LNCaP clone FGC (cell line): ENCODE measurements at places on chromosomes 7 and 10.
A peak's percentile ranks its signal among the peaks of the same experiment; 100 is the strongest.

- DNase-seq, result peak; percentile 32
Measured at GRCh38 chr10:70887804-70888800, at the start of gene PCBD1. TSS of gene PCBD1 (minus strand) at chr10:70888565. CDS start at chr10:70888533, 32 bp downstream.

DNA sequence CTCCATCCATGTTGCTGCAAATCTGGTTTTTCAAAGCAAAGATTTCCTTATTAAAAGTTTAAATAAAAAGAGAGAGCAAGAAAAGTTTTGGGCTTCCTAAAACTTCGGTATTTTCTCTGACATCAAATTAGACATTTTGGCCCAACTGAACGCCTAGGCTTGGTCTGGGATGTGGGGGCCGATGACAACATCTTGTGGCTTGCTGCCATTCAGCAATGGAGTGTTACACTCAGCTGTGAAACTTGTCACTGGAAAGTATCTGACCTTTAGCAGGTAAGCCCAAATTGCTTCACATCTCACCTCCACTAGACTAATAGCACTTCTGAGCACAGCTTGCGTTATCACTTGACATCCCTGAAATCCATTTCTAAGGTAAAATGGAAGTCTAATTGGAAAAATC, 320.6 kb downstream of the GATA3 start:
- no peak for DNase-seq

GRCh38 chr10:16521311-16522016, at the start of gene C1QL3:
TSS of gene C1QL3 (minus strand) at chr10:16521879. CDS start at chr10:16521065, 814 bp downstream.
- no peak for DNase-seq

GRCh38 chr10:68301790-68302502, 29.9 kb upstream of the HNRNPH3 start:
- peak; percentile 59 for DNase-seq

DNA sequence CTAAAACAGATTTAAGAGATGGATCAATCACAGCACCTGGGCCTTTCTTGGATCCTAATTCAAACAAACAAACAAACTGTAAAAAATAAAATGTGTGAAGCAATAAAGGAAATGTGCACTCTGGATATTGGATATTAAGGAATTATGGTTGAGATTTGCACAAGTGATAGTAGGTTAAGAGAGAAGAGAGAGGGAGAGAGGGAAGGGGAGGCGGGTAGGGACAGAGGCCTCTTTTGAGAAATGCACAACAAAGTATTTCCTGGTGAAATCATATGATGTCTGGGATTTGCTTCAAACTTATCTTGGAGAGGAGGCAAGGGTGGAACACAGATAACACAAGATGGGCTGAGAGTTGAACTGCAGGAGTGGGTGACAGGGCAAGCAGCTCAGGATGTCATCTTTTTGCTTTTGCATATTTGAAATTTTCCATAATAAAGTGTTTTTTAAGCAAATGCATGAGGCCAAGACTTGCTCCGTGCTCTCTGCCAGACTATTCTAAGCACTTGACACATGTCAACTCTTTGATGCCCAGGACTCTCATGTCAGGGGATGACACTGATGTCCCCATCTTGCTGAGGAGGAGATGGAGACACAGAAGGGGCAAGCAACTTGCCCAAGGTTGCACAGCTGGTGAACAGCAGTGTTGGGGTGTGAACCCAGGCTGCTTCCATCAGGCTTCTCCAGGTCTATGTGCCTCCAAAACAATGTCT, 9.1 kb upstream of the AEBP1 start:
- DNase-seq, result peak; percentile 8

DNA sequence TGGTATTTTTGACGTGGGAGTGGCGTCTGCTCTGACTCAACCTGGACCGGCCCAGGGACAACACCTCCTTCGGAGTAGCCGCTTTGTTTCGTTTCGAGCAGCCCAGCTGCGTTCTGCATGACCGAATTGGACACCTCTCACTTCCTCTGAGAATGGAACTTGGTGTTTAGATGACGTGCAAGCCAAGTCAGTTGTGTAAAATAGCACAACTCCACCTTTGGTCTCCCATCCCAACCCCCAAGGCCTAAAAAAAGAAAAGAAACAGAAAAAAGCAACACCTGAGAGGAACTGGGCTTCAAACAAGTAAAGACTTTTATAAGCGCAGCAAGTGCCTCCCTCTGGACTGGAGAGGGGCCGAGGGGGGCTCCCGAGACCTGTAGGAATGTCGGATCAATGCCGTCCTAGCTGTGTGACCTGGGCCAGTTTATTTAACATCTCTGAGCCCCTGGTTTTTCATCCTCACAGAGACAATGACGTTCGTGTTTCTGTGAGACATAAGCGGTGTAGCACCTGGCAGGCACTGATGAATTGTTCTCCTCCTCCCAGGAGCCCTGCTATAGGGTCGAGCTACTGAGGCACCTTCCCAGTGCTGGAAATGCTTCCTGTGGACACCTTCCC, 52.0 kb upstream of the SMNDC1 start:
- DNase-seq, result no peak

- DNase-seq, result no peak
Measured at GRCh38 chr10:97277551-97277950, 14.9 kb downstream of the ARHGAP19 start.

DNA sequence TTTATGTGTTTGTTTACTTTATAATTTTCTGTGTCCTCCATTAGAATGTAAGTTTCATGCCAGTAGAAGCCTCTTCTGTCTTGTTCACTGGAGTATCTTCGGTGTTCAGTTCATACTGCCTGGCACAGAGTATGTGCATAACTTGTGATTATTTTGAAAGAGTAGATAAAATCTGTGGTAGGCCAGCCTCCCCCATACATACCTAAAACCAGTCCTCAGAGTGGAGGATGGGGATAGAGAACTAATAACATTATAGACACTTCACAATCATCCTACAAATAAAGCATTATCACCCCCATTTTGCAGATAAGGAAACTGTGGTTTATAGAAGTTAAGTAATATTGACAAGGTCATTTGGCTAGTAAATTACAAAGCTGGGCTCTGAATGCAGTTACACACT, 28.0 kb downstream of the VIM start:
- DNase-seq, result no peak

DNA sequence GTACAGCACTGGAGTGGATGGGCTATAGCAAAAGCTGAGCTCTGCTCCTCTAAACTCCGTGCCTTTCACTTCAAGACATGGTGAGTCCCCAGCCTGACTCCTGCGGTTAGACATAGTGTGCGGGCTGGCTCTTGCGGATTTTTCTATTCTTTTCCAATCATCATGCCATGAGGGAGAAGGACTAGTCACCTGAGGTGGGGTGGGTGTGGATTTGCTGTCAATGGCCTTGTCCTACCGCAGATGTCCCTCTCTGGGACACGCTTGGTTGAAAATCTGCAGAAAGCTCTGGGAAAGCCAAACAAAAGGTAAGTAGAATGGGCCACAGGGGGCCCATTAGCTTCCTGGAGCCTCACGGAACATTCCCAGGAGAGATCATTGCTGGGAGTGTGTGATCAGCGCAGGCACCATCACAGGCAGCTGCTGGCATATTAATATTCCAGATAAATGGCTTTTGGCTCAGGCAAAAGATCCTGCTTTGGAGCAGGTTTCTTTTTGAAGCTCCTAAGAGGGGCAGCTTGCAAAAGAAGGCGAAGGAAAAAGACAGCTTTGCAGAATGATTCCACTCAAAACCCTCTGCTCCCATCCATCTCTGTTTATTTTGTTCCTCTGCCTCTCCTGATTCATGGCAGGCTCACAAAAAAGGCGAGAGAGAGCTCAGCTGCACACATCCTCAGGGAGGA, 509.0 kb upstream of the ZMIZ1 start:
- DNase-seq, result no peak

DNA sequence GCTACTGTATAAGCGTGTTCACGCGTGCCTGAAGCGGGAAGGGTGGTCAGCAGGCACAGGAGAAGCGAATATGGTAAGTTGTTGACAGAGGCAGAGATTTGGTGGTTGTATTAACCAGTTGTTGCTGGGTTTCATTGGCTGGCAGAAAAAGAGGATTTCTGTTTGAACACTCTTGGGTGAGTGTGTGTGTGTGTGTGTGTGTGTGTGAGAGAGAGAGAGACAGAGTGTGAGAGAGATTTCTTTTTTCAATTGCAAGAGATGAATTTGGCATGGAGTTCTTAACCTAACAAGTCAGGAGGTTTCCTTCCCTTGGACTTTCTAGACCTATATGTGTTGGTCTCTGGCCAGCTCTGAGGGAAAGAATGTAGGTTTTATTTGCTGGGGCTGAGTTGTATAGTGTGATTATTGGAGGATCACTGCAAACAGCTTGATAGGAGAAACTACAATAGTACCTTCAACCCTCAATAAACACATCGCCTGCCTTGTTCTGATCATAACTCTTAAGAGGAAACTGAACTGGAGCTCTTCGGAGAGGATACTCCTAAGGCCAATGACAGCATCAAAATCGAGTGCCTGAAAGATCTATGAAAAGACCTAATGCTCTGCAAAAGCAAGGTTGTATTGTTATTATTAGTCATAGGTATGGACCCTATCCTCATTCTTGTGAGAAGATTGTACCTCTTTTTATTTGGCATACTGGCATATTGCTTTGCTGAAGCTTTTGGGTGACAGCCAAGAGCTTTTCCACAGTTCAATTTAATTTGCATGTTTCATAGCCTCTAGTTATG, 1.2 kb downstream of the MCU start:
- DNase-seq, result no peak

DNA sequence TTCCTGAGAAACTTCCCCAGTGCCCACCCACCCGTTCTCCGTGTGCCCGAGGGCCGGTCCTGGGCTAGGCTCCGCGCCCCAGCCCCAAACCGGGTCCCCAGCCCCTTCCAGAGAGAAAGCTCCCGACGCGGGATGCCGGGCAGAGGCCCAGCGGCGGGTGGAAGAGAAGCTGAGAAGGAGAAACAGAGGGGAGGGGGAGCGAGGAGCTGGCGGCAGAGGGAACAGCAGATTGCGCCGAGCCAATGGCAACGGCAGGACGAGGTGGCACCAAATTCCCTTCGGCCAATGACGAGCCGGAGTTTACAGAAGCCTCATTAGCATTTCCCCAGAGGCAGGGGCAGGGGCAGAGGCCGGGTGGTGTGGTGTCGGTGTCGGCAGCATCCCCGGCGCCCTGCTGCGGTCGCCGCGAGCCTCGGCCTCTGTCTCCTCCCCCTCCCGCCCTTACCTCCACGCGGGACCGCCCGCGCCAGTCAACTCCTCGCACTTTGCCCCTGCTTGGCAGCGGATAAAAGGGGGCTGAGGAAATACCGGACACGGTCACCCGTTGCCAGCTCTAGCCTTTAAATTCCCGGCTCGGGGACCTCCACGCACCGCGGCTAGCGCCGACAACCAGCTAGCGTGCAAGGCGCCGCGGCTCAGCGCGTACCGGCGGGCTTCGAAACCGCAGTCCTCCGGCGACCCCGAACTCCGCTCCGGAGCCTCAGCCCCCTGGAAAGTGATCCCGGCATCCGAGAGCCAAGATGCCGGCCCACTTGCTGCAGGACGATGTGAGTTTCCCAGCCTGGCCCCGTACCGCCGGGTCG, at the start of gene SCD:
Gene SCD, plus strand, starts transcription at position 469 of the 803 bp plus-strand sequence. Its CDS starts 272 bp downstream, at position 741.
- peak; percentile 81 for DNase-seq

DNA sequence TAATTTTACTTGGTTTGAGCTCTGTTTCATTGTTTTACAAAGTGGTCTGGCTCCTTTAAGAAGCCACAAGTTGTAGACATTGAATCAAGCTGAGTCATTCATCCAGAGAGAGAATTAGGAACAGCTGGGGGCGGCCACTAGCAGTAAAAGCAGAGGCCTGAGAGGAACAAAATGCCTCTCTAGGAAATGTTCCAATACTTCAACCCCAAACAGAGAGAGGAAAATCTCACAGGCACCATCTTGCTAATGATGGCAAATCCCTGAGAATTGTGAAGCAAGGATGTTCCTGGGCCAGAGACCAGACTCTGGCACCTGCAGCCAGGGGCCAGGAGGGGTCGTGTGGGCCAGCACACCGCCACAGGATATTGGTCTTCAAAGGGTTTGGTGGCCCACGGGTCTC, 26.5 kb upstream of the TRIL start:
- DNase-seq, result no peak

DNA sequence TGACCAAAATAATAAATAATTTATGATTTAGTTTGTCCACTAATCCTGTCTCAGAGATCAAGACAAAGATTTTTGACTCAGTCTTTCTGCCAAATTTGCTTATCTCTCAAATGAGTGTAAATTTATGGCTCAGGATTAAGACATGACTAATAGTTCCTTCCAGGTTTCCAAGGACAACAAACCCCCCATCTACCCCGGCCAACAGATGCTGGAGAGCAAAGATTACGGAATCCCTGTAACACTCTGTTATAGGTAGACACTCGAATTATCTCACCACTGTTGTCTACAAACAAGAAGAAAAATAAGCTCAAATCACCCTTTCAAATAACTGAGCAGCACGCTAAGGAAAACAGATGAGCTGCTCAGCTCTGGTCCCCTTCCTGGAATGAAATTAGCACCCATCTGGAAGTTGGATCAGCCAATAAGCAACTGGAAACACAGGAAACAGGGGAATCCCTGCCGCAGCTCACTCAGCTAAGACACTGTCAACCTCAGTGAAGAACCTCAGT, 56.8 kb upstream of the SVIL start:
- DNase-seq, result no peak

DNA sequence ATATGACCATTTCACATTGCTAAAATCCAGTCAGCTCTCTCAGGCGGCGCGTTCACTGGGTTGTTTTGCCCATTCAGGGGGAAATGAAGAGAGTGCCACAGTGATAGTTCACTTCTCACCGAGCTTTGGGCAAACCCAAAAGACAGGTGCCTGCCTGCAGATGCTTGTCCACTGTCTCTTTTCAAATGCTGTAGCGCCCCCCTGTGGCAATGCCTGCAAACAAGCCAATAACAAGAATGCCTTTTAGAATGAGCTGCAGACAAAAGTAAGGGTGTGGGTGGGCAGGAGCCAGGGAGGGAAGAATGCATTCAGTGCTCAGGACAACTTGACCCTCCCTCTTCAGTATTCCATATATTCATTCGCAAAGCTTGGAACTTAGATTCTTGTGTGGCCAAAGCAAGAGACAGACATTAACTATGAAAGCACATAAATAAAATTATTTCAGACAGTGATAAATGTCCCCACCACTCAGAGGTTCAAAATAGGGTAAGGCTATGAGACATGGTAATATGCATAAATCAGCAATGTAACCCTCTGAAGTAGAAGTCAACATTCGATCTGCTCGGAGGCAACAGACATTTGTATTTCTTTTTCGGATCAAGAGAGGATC, 86.9 kb downstream of the JAZF1 start:
- peak; percentile 44 for DNase-seq

DNA sequence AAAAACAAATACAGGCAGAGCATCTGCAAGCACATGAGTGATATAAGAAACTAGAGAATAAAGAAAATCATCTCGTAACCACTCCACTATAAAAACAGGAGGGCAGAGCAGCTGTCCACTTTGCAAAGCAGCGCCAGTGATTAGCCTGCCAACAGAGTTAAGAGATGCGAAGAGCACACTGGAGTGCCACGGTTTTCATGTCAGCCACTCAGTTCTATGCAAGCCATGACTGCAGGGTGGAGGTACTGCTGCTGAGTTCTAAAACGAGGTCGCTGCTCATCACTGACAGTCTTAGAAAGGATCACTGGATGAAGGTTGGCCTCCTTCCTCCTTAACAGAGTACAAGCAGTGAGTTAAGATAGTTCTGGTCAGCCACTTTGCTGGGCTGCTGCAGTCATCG, 58.5 kb downstream of the FGFR2 start:
- DNase-seq, result no peak

GRCh38 chr10:21813946-21814345, 189.6 kb downstream of the DNAJC1 start:
- DNase-seq, result no peak

- DNase-seq, result no peak
Measured at GRCh38 chr7:73908123-73908611, 47.2 kb downstream of the TMEM270 start.
